ENCODE measurements at places on chromosomes 1 and 21.

- DNase-seq: no peak
Observed at GRCh38 chr1:95042286-95042685, 30.5 kb downstream of the ALG14 start.

- peak; percentile 65 for DNase-seq
Observed at GRCh38 chr1:183227422-183228346, 41.6 kb downstream of the LAMC2 start.

DNA sequence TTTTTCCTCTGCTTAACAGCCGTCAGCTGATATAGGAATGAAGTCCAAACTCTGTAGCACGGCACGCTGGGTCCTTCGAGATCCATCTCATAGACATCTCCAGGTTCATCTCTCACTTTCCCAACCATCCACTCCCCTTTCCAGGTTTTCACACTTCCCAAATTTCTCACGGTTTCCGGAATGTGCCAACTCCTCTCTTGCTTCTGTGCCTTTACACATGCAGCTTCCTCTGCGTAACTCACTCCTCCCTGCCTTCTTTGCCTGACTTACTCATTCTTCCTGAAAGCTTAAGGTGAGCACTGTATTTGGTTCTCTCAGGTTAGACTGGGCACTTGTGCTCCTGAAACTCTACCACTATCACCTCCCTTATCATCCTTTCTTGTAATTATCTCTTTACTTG lies 168.4 kb downstream of the PCNX2 start:
- no peak for DNase-seq

GRCh38 chr1:47487850-47488450 lies 50.1 kb downstream of the FOXD2 start:
- no peak for DNase-seq

DNA sequence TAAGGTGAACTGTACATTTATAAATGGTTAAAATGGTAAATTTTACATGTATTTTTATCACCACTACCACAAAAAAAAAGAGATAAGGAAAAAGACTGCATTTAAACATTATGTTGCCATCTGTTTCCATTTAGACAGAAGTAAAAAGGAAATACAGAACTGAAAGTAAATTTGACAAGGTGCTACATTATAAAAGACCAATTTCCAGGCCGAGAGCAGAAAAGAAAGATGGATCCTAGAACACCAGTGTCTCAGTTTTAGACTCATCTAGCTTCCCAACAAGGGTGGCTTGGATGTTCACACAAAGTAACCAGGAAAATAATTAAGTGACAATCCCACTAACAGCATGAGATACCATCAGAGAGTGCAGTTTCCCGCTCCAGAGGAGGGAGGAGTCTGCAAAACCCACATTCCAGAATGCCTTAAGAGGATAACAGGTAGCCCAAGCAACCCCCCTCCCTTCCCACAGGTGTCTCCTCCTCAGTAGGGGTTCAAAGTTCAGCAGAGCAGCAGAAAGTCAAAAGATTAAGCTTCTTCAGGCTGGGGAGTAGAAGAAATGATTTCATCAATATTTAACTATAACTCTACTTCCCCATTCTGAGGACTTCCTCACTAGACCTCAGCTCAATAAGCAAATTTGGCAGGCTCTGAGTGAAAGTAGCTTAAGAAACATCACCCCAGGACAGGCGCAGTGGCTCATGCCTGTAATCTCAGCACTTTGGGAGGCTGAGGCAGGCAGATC lies 11.8 kb downstream of the TPM3 start:
- peak; percentile 28 for DNase-seq

DNA sequence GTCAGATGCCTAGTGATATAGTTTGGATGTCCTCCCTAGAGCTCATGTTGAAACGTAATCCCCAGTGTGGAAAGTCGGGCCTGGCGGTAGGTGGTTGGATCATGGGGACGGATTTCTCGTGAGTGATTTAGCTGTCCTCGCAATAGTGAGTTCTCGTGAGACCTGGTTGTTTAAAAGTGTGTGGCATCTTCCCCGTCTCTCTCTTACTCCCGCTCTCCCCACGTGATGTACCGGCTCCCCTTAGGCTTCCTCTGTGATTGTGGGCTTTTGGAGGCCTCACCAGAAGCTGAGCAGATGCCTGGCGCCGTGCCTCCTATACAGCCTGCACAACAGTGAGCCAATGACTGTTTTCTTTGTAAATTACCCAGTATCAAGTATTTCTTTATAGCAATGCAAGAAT lies 264.5 kb downstream of the TTLL7 start:
- no peak for DNase-seq

- DNase-seq: no peak
Observed at GRCh38 chr1:3368711-3369445, 85.6 kb upstream of the ARHGEF16 start.

DNA sequence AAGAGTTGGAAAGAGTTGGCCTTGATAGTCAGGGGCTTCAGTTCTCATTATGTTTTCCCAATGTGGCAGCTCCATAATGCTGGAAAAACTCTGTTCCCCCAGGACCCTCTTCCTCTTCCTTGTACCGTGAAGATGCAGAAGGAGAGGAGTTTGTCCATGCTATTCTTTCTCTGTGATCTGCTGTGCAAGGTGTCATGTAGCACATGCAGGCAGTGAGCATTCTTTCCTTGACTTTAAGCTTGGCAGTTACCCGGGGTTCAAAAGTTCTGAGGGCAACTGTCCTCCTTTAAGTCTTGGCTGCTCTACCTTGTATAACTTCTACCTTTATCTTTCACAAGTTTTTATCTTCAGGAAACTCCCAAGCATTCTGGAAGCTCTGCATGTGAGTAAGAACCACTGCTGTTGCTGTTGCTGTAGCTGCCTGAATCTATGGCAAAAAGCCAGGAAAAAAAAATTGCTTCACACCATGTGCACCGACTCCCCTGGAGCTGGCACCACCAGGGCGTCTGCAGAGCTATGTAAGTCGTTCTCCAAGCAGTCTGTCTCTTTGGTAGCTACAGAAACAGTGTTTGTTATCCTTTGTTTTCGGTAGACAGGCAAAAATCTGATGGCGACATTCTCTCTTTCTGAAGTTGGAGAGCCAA lies 42.7 kb upstream of the SLC16A1 start:
- peak; percentile 13 for DNase-seq

GRCh38 chr1:24421502-24421901 lies 5.9 kb downstream of the NIPAL3 start:
- DNase-seq: no peak

DNA sequence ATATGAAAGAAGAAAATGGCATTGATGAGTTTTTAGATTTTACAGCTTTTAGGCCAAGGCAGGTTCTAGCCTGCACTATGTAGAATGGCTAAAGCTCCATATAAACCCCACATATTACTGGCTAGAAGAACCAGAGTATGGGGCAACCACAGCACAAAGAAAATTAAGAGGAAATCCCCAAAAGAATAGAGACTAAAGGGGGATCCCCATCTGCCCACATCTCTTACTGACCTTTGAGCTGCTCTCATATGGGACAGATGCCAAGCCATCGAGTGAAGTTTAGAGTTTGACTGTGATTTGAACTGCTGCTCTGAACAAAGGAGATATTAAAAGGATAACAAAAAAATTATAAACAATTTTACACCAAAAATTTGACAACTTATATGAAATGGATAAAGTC lies 102.2 kb upstream of the HAO2 start:
- no peak for DNase-seq
